CD4-positive, alpha-beta T cell treated with Interleukin-21 for 1 hour (primary cell): ENCODE measurements at places on chromosomes 5 and 9.
A peak's percentile ranks its signal among the peaks of the same experiment; 100 is the strongest.

DNA sequence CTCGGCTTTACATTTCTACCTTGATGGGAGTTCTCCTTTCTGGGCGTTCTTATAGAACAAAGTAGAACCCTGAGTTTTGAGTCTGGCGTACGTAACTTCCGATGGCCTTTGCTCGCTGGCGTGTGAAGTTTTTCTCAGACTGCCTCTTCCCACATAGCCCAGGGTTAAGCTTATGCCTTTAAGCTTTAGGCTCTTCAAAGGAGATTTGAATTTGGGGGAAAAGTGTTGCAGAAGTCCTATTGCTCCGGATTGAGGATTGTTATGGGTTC lies 13.7 kb upstream of the FBP2 start:
- DNase-seq, result no peak

DNA sequence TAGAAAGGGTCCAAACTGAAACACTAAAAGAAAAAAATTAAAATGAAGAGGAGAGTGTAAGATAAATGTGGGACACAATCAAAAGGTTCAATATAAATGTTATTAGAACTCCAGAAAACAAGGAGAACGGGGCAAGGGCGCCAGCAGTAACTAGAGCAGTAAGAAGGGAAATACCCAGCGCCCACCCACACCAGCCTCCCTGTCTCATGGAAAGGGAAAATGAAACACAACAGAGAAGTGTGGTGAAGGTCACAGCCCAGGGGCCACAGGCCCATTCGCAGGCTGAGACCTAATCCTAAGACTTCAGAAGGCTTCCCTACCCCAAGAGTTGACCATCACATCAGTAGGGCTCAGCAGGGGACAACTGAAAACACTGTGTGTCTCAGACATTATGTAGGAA lies 45.8 kb upstream of the CLK4 start:
- no peak for DNase-seq

DNA sequence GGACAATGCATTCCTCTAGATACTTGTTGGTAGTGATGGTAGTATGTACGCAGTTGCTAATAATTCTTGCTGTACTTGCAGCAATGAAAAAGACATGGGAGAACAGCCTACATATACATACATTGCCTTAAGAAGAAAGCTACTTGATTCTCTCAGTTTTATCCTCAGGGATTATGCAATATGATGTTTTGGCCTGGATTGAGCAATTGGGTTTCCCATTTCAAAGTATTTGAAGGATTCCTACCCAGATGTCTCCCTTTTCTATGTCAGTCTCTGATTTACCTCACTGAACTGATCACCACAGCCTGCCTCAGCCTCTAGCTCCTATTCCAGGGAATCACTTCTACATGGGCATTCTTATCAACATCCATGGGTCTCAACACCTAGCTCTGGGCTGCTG lies 210.1 kb upstream of the CDH10 start:
- DNase-seq, result no peak

DNA sequence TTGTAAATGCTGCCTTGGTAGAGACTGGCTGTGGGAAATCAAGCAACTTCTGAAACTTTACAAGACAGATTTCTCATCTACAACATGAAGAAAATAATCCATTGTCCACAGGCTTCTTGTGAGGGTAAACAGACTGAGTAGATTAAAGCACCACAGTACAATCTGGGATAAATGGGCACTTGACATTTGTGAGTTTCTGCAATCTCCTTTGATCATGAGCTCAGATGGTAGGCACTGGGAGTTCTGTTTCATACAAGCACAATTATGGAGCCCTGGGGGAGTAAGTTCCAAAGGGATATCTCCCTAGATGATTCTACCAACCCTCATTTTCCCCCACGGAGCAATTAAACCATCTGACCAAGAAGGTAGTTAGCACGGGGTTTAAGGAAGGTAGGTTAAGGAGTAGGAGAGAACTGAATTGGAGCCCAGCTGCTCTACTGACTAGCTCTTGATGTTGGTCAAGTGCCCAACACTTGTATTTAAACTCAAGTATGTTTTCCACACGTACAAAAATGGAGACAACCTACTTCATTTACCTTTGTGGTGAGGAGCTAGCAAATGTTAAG lies 479.5 kb upstream of the TNC start:
- DNase-seq, result no peak

DNA sequence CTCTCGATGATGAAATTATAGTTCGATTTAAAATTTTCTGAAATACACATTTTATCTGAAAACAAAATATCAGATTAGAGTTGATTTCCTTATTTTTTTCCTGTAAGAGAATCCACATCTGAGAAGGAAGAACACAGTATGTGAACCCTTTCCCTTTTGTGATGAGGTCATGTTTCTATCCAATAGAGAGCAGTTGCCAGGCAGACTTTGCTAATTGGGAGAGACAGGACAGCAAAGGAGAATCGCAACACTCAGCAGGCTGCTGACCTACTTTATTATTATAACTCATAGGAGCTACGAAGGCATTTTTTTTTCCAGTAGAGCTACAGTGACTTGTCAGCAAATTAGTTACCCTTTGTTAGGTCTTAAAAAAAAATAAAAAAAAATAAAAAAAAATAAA lies 242.1 kb downstream of the HCN1 start:
- no peak for DNase-seq

DNA sequence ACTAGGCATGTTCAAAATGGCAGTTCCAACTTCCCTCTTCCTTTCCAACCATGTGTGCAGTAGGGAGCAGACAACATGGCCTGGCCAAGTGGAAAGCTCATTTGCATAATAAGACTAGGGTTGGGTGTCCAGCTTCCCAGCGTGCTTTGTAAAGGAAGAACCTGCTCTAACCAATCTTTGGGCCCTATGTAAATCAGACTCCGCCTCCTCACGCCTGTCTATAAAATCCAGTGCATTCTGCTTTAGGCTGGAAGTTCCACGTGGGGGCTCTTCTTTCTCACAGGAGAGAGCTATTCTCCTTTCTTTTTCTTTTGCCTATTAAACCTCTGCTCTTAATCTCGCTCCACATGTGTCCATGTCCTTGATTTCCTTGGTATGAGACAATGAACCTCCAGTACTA lies 83.4 kb downstream of the GCNT1 start:
- DNase-seq, result no peak

- DNase-seq, result no peak
Observed at GRCh38 chr9:19931098-19931890, 142.5 kb upstream of the SLC24A2 start.

- DNase-seq, result no peak
Observed at GRCh38 chr5:122789461-122790171, 14.7 kb downstream of the SNX2 start.

DNA sequence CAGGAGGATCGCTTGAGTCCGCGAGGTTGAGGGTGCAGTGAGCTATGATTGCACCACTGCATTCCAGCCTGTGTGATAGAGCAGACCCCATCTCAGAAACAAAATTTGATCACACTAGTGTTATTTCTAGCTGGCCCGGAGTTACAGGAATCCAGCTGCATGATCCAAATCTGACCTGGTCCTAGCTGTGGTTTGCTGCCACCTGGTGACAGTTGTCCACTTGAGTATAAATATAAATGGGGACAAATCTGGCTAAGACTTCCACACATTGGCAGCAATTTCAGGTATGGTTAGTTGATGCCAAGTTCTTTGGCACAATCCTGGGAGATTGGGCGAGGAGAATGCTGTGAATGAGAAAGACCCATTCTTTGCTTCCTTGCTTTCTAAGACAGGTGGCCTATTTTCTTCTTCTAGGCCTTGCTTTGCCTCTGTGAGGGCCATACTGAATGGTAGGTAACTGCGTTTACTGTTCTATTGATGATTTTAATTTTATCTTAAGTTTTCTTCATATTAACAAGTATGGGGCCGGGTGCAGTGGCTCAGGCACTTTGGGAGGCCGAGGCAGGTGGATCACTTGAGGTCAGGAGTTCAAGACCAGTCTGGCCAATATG lies 35.4 kb downstream of the UBE2R2 start:
- DNase-seq, result peak; percentile 72

- no peak for DNase-seq
Observed at GRCh38 chr9:13324988-13325387, 45.5 kb upstream of the MPDZ start.

GRCh38 chr5:10125116-10125515 lies 124.6 kb downstream of the ATPSCKMT start:
- no peak for DNase-seq

DNA sequence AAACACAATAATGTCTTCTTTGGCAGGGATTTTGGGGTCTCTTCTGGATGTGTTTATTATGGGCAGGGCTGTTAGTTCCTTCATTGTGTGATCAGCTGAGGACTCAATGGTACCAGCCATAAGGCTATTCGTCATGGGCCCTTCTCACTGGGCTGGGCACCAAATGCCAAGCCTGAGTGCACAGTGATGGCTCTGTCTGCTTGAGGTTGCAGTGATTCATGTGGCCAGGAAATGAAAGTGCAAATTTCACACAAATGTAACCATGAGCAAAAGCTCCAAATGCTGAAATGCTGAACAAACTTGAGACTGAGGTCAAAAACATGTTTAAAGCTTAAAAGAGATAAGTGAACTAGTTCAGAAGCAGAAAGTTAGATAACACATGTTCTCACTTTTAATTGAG lies 191.0 kb downstream of the TARS1 start:
- no peak for DNase-seq

- DNase-seq, result peak; percentile 42
Observed at GRCh38 chr9:129586685-129587084, 34.2 kb downstream of the C9orf50 start.

GRCh38 chr5:141001446-141001843 lies 35.2 kb downstream of the PCDHAC2 start:
- DNase-seq, result no peak

GRCh38 chr5:102583276-102584124 lies 84.7 kb upstream of the SLCO6A1 start:
- peak; percentile 2 for DNase-seq

GRCh38 chr5:6446626-6447309 lies 1.9 kb upstream of the UBE2QL1 start:
- no peak for DNase-seq

DNA sequence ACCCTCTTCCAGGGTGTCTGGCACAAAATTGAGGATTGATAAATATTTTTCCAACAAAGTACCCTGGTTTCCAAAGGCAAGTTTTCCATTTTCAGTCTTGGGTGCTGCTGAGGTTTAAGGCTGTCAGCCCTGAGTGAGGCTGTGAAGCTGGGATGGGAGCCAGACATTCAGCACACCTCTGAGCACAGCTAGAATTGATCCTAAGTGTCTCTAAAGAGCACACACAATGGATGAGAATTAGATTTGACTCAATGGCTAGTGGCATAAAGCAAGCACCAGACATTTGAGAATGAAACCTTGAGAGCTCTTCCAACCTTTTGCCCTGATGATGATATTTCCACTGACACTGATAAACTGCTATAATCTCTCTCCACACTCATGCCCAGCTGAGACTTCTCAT lies 131.5 kb downstream of the MARCHF11 start:
- DNase-seq, result no peak

GRCh38 chr5:76403766-76404222 lies 709 bp downstream of the IQGAP2 start:
- DNase-seq, result peak; percentile 74

DNA sequence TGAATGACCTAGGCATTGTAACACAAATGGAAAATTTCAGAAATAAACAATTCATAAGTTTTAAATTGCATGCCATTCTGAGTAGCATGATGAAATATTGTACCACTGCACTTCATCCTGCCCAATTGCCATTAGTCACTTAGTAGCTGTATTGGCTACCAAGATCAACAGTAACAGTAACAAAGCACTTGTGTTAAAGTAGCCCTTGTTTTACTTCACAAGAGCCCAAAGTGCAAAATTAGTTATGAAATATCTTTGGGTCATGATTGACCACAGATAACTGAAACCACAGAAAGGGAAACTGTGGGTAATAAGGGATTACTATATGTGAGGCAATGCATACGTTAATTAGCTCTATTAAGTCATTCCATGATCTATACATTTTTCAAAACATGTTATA lies 33.3 kb upstream of the RORB start:
- no peak for DNase-seq

GRCh38 chr5:131959906-131960305 lies 14.4 kb upstream of the MEIKIN start:
- DNase-seq, result no peak

DNA sequence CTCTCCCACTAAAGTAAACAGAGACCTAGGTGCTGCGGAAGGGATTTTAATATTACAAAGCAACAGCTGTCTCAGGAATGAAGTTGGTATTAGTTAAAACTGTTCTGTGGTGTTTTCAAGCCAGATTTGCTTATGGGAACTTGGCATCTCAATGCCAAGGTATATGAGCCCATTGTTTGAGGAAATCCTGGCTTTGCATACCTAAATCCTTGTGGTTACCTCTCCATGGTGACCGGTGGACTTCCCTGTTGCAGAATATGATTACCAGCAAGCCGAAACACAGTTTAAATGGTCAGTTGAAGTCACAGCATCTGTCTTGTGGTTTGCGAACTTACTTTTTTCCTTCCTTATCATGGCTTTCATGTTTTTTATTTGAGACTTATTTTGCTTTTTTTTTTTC lies 62.3 kb upstream of the TXNDC8 start:
- DNase-seq, result no peak

DNA sequence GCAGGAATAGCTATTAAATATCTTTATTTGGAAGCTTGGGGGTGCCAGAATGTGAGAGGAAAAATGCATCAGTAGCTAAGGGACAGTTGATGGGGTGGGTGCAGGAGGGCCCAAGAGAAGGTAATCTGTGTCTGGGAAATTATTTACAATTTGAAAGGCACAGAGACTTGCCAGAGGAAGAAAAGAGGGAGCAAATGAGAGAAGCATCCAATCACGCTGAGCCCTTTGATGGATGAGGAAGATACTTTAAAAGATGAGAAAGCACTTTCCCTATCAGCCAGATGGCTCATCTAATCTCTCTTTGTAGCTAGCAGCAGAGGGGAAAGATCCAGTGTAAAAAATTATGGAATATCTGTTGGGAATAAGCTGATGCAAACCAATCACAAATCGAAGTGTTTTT lies 57.0 kb upstream of the ABCA1 start:
- no peak for DNase-seq

- peak; percentile 73 for DNase-seq
Observed at GRCh38 chr9:86947146-86948073, at the start of gene GAS1. TSS of gene GAS1 (minus strand) at chr9:86947506. CDS start at chr9:86946779, 727 bp downstream.

GRCh38 chr9:69299315-69299714 lies 25.7 kb upstream of the ENTREP1 start:
- DNase-seq, result no peak

- DNase-seq, result no peak
Observed at GRCh38 chr5:80865551-80865950, 94.6 kb upstream of the RASGRF2 start.

- no peak for DNase-seq
Observed at GRCh38 chr9:31355159-31355882, 1029.1 kb upstream of the ACO1 start.

- no peak for DNase-seq
Observed at GRCh38 chr9:71767776-71768321, 464 bp downstream of the CEMIP2 start.

DNA sequence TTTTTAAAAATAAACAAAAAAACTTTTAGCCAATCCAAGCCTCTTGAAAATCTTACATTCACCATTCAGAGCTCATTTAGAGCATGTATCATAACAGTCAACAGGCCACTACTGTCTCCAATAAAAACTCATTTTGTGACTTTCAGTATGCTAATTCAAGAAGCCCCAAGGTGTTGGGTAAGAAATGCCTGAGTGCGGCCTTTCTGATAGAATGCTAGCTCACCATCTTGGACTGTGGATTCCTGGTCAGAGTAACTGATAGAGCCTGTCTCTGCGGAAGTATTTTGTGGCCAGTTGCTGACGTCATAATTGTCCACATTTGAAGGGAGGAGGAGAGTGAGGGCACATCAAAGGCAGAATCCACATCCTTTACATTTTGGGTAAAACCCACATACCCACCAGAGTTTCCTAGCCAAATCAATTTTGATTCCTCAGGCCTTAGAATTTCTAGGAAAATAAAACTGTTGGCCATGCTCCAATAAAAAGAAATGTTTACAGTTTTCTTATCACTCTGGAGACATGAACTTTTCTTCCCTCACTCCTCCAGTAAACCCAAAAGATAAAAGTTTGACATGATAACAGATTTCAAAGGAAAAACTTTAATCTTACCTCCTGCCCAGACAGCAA lies 41.1 kb upstream of the ERCC6L2 start:
- DNase-seq, result no peak
